Stimulated activated CD4-positive, alpha-beta T cell treated with anti-CD3 and anti-CD28 coated beads, Interleukin-2, amount 100 ng/mL, for 4 hours (primary cell): ENCODE measurements at places on chromosomes 13 and 19.

- no peak for DNase-seq
Measured at GRCh38 chr19:18203408-18203862, 407 bp downstream of the RAB3A start.

DNA sequence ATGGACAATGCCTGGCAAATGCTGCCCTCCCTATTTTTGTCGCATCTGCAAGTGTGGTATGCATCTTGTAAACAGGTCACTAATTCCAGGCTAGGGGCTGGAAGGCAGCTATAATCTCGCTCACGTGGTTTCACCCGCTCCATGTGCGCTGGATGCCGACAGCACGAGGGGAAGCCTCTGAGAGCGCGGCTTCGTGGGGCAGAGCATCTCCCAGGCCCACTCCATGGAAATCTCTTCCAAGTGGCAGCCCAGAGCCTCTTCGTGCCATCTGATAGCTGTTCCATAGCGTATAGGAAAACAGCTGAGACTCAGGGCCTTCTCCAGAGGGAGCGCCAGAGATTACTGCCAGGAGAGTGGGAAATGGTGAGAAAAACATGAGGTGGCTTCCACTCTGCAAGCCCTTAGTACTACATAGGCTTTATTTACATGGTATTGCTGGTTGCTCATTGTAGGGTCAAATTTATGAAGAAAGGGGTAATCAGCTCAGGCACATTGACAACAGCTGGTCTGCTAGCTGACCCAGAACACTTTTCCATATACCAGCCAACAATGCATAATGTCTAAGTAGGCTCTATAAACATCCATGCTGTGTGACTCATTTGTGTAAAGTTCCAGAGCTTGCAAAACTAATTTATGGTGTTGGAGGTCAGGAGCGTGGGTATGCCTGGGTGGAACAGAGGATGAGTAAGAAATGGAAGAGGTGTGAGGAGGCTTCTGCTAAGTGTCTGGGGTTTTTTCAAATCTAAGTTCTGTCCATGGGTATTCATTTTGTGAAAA, 165.2 kb downstream of the SHISA2 start:
- DNase-seq = no peak

GRCh38 chr19:23527797-23528196, 132.5 kb upstream of the ZNF91 start:
- no peak for DNase-seq

GRCh38 chr13:75326173-75327134, 155.5 kb downstream of the TBC1D4 start:
- DNase-seq = peak; percentile 33

- DNase-seq = no peak
Measured at GRCh38 chr19:18574691-18575291, 3.1 kb downstream of the UBA52 start.

GRCh38 chr13:112959206-112959605, 9.8 kb upstream of the MCF2L start:
- no peak for DNase-seq

GRCh38 chr13:33330483-33330882, 44.9 kb upstream of the STARD13 start:
- DNase-seq = no peak

GRCh38 chr19:52231154-52231910, 38.1 kb upstream of the ZNF766 start:
- DNase-seq = no peak

GRCh38 chr13:97257800-97258799, 36.0 kb downstream of the MBNL2 start:
- DNase-seq = no peak

DNA sequence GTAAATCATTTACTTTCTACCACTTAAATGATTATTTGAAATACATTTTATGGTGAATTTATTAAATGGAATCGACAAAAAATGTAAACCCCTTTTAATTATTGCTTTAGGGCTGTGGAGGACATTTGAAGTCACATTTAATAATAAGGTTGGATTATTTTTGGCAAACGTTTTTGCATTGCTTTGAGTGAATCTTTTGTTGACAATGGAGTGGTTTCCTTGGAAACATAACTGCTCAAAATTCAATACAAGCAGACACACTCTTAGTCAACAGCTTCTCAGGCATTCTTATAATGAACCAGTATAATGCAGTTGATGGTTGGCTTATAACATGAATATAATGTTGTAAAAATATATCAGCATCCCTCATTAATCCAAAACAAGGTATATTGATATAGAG, 104.7 kb downstream of the DCLK1 start:
- DNase-seq = no peak

DNA sequence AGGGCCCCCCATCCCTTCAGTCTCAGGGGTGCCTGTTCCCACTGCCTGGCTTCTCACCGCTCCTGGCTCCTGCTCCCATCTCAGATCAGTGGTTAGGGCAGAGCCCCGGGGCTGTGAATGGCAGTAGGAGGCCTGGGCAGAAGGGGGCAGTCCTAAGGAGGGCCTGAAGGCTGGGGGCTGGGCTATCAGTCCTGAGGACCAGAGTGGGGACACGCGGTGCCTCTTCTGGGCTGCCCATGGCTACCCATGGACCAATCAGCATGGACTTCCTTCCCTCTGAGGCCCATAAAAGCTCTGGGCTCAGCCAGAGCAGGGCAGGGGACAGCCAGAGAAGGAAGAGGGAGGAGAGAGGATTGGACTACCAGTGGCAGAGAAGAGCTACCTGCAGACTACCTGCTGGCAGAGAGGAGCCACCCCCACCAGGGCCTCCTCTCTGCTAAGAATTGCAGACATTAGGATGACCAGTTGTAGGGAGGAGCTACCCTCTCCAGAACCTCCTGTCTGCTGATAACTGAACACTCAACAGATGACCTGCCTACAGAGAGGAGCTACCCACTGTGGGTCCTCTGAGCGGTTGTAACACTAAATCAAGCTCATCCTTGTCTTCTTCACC, 12.1 kb upstream of the UBE2S start:
- no peak for DNase-seq

- DNase-seq = no peak
Measured at GRCh38 chr13:70339738-70340137, 231.5 kb upstream of the KLHL1 start.

DNA sequence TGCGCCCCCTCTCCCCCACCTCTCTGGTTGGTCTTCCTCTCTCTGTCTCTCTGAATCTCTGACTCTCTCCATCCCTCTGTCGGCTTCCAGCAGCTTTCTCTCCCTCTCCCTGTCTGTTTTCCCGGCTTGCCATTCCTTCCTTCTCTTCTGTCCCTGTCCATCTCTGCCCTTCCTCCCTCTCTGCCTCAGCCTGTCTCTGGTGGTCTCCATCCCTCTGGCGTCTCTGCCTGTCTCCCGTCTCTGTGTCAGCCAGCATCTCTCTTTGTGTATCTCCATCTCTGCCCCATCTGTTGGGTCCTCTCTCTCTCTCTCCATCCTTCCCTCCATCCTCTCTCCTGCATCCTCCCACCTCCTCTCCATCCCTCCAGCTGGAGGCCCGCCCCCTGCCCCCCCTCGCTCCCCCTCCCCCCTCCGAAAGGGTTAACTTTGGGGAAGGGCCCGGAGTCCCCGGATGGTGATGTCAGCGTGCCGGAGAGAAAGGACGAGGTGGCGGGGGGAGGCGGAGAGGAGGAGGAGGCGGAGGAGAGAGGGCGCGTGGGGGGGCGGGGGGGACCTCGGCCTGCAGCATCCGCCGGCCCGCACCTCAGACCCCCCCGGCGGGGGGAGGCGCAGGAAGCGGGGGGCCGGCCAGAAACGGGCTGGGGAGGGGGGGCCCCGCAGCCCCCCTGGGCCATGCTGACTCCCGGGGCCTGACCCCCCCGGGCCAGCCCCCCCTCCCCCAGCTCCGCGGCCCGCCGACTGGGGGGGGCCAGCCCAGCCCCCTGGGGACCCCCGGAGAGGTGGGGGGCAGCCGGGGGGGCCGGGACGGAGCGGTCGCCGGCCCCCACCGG, at the start of gene BRSK1:
BRSK1 (plus strand) TSS at position 450 of the 830 bp plus-strand sequence. CDS start 446 bp downstream, outside the sequence.
- DNase-seq = peak; percentile 51

GRCh38 chr13:98599502-98600328, 22.8 kb upstream of the STK24 start:
- no peak for DNase-seq

DNA sequence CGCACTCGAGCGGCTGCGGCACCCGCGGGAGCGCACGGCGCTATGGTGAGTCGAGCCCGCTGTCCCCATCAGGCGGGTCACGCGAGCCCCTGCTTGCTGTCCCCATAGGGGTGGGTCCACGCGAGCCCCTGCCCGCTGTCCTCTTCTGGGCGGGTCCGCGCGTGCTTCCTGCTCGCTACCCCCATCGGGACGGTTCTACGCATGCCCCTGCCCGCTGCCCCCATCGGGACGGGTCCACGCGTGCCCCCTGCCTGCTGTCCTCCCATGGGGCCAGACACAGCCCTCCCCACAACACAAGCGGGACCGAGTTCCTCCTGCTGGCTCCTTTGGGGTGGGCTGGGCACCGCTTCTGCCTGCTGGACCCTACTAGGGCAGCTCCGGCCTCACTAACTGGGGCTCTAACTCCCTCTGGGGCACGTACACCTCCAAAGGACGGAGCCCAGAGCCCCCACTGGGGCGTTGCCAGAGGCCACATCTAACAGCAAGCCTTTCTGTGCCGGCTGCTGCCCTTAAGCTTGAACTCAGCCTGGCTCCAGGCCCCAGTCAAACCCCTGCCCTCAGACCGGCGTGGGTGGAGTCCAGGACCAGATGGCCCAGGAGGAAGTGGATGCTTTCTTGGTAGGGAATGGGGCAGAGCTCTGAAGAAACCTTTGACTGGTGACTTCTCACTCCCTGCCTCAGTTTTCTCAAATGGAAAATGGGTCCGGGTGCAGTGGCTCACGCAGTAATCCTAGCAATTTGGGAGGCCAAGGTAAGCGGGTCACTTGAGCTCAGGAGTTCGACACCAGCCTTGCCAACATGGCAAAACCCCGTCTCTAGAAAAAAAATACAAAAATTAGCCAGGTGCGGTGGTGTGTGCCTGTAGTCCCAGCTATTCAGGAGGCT, 722 bp downstream of the COLGALT1 start:
- DNase-seq = peak; percentile 19

DNA sequence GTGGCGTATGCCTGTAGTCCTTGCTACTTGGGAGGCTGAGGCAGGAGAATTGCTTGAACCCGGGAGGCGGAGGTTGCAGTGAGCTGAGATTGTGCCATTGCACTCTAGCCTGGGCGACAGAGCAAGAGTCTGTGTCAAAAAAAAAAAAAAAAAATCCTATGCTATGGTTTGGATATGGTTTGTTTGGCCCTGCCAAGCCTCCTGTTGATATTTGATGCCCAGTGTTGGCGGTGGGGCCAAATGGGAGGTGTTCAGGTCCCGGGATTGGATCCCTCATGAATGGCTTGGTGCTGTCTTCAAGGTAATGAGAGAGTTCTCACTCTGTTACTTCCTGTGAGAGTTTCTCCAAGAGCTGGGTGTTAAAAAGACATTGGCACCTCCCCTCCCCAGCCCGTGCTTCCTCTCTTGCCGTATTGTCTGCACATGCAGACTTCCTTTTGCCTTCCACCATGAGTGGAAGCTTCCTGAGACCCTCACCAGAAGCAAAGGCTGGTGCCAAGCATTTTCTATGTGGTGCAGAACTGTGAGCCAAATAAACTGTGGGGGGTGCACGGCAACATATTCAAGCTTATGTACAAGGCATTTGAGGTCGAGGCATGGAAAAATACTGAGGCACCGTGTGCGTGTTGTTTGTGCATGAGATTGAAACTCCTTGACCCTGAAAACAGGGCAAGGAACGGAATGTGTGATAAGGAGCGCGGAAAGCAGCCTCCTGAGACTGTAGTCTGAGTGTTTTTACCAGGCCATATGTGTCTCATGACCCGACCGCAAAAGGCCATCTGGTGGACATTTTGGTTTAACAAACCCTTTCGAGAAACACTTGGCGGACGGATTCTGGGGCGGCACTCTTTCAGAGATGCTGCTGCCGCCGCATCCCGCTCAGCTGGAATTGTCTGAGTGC, 7.3 kb downstream of the SIGLEC9 start:
- DNase-seq = no peak

DNA sequence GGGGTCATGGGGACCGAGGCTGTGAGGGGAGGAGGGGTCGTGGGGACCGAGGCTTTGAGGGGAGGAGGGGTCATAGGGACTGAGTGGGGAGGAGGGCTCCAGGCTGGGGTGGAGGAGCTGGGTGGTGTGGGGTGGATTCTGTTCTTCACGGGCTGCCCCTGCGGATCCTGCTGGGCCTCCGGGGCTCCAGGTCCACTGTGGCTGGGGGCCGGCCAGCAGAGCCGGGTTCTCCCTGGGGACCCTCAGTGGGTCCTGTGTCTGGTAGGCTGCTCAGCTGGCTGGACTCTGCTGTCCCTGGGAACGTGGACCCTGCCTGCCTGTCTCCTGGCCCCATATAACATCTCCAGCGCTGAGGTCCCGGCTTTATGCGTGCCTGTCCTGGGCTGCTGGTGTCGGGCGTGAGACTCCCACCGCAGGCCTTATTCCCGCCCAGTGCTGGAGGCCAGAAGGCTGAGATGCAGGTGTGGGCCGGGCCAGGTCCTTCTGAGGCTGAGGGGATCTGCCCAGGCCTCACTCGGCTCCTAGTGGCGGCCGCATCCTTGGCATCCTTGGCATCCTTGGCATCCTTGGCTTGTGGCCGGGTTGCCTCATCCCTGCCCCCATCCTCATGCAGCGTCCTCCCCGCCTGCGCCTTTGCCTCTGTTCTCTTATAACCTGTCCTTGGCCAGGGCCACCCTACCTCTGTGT, 19.8 kb upstream of the GNA15 start:
- no peak for DNase-seq

DNA sequence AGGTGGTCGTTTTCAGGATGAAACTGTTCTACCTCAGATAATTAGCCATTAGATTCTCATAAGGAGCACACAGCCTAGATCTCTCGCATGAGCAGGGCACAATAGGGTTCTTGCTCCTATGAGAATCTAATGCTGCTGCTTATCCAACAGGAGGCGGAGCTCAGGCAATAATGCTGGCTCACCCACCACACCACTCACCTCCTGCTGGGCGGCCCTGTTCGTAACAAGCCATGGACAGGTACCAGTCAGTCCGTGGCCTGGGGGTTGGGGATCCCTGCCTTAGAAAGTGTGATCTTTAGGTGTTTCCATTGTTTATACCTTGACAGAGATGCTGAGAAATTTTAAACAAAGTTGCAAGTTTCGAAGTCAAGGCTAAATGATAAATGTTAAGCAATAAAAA, 344.6 kb upstream of the HTR2A start:
- DNase-seq = no peak

- no peak for DNase-seq
Measured at GRCh38 chr13:40792284-40793051, 3.1 kb downstream of the SLC25A15 start.

DNA sequence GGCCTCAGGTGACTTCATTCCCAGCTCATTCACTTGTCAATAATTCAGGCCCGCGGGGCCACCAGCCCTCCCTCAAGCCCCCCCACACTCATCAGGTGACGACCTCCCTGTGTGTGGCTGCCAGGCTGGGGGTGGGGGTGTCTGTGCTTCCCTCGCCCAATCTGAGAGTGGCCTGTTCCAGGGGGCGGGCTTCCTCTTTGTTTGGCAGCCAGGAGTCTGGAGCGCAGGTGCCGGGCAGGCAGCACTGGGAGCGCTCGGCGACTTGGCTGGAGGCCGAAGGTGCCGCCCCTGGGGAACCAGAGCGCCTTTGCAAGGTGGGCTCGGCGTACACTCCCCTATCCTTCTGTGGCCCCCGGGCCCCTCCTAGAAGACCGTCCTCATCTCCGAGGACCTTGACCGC, 5.4 kb upstream of the ZNF98 start:
- no peak for DNase-seq

- no peak for DNase-seq
Measured at GRCh38 chr13:26897706-26898550, 137.3 kb upstream of the GPR12 start.

- no peak for DNase-seq
Measured at GRCh38 chr13:65889368-65889767, 1340.8 kb downstream of the PCDH9 start.
